ENCODE measurements at places on chromosomes 12 and 14. TPM values are rescaled to one million over a fixed set of nuclear protein-coding genes. Genes with fewer than 3 reads are reported as not detected.

DNA sequence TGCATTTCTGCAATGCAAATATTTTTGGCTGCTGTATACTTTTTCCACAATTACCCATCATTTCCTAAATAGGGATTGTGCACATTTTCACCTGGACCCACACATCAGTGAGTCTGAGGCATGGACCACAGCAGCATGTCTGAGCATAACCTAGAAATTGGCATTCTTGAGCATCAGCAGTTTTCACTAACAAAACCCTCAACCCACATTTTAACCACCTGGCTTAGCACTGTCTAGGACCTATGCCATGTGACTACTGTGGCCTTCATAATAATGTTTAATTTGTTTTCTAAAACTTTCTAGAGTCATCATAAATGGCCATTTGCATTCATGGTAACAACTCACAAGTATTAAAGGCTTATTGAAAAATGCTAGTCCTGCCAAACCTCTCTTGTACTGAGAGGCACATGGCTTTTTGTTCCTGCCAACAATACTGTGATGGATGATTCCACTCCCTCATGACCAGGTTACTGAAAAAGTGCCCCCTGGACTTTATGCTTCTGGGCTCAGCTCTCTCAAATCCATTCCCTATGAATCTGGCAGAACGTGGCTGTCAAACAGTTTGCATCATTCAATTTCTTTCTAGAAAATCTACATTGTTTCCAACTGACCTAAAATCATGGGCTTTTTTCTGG lies 240.0 kb downstream of the MDGA2 start:
- no peak for DNase-seq

- DNase-seq = no peak
Measured at GRCh38 chr12:55679691-55680090, 28.0 kb downstream of the ITGA7 start.

TBX3 gene
- total RNA-seq = 16.1 TPM

KLHDC1 gene
- 1.4 TPM for total RNA-seq

MGAT4C gene
- total RNA-seq = 1.1 TPM

DNA sequence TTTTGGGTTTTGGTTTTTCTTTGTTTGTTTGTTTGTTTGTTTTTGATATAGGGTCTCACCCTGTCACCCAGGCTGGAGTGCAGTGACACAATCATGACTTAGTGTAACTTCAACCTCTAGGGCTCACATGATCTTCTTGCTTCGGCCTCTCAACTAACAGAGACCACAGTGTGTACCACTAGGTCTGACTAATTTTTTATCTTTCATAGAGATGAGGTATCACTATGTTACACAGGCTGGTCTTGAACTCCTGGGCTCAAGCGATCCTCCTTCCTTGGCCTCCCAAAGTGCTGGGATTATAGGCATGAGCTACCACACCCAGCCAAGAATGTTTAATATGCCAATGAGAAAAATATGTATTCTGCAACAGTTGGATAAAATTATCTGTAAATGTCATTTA lies 29.6 kb upstream of the USP15 start:
- DNase-seq = no peak

DNA sequence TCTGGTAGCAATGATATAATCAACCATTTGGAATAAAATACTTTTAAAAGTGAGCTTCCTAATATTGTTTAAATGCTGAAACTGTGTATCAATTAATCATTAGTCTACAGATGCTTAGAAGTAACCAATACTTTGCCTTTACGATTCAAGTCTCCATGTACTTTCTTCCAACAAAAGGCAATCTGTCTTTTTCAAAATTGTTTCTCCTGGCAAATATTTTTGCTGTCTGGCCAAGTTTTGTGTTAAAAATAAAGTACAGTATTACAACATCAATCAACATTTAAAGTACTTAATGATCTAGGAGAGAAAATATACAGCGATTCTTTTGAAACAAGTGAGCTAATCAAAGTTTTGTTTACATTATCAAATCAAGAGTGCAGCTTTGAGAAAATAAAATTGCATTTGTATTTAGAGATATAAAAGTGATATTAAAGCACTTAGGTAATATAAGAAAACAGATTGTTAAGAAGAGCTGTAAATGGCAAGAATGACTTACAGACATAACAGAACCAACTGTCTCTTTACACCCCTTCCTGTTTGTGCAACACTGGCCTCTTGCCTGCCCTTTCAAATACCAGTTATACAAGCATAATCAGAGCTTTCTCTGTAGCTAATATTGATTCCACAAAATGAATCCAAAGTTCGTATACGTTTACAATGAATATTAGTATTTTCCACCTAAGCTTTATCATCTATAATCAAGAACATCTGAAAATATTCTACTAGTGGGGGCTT lies 38.2 kb upstream of the FBLN5 start:
- DNase-seq = no peak

DNA sequence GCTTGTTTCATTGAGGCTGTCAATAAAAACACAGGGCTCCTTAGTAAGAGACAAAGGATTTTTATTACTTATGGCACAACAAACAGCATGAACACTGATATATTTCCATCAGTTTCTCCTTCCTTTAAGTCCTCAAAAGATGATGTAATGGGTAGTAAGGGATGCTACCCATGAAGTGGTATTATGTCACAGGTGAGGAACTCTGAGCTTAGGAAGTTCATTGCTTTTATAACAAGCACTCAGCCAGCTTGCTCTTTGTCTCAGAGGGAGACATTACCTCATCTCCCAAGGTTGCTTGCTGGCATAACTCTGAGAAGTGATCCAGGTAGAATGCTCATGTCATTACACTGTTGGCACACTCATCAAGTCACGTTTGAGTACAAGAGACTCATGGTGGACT lies 287.0 kb upstream of the OR4E1 start:
- DNase-seq = no peak

SOCS2 gene
- total RNA-seq = 5.7 TPM

TWF1 gene
- total RNA-seq = 118 TPM

GRCh38 chr14:77832297-77832696 lies 32.4 kb downstream of the ADCK1 start:
- no peak for DNase-seq

TROAP gene
- 39.8 TPM for total RNA-seq

HNRNPA1 gene
- 634 TPM for total RNA-seq

GRCh38 chr12:119204131-119204530 lies 25.4 kb downstream of the HSPB8 start:
- DNase-seq = no peak

GRCh38 chr12:99915251-99916082 lies 69.3 kb downstream of the ANKS1B start:
- DNase-seq = peak; percentile 13

GRCh38 chr12:46818642-46819041 lies 7.2 kb downstream of the SLC38A4 start:
- no peak for DNase-seq

- no peak for DNase-seq
Measured at GRCh38 chr12:6294156-6295093, 16.1 kb upstream of the PLEKHG6 start.

MANSC4 gene
- not detected for total RNA-seq

LTA4H gene
- total RNA-seq = 85.7 TPM

DNA sequence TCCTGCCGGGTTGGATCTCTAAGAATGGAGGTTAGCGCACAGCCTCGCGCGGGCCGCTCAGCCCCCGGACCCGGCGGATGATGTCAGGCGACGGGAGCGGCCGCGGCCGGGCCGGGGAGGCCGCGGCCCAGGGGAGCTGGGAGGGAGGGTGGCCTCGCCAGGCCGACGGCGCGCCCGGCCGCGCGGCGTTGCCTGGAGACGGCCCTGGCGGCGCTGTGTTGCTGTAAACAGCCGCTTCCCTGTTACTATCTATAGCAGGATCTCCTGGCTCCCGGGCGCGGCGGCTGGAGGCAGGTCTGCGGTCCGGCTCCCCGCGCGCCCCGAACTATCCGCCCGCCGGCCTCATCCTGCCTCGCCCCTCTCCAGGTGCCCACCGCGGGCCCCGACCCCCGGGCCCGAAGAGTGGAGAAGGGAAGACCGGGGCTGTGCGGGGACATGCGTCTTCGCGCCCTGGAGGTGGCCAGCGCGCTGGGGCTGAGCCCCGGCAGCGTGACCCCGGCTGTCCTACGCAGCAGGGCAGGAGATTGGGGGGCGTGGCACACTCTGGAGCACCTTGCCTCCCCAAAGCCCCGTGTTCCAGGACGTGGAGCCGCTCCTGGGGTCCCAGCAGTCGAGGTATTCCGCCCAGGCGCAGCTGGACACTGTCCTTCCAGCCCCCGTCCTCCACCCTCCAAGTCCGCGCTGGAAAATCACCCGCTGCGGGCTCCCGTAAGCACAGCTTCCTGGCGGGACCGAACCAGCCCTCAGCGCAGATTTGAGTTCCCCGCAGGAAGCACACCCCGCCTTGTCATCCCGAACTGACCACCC lies 1.4 kb upstream of the FOS start:
- peak; percentile 74 for DNase-seq

OAS3 gene
- 46.8 TPM for total RNA-seq

RNF212B gene
- total RNA-seq = not detected

DNA sequence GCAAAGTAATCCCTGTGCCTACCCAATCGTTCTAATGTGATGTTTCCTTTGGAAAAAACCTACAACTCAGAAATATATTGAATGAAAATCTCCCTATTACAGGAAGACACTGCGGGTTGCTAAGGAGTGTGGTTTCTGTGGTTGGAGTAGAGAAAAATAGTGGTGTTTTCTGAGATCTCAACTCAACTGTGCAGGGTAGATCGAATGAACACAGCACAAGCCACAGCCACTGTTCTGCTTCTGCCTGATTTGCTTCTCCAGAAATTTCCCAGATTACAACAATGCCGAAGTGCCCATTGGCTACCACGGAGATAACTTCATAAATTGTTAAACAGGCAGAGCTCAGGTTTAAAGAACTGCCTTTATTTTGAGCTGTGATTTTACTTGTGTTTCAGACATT lies 480.4 kb downstream of the DIO2 start:
- peak; percentile 19 for DNase-seq

GRCh38 chr14:100288382-100289185 lies 17.7 kb downstream of the SLC25A29 start:
- DNase-seq = no peak

DNA sequence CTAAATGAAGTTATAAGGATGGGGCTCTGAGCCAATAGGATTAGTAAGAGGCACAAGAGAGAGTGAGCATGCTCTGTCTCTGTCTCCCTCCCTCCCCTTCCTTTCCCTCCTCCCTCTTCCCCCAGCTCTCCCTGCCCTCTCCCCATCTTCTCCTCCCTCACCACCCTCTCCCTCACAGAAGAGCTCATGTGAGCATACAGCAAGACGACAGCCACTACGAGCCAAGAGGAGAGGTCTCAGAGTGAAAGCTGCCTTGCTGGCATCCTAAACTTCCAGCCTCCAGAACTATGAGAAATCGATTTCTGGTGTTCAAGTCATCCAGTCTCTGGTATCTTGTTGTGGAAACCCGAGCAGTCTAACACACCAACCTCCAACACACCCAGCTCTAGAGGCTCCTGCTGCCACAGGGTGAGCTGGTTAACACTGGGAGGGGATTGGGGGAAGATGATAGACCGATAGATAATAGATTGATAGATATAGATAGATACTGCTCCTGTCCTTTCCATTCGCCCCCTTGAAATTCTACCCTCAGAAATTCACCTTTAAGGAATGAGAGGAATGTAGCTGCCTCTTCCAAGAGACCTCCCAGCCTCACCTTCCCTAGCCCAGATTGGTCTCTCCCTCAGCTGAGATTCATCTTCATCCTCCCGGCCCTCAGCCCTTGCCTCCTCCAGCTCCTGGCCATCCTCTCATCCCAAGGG lies 25.8 kb upstream of the ACTN1 start:
- DNase-seq = no peak

GRCh38 chr14:76015668-76016067 lies 30.1 kb downstream of the IFT43 start:
- DNase-seq = no peak

DNA sequence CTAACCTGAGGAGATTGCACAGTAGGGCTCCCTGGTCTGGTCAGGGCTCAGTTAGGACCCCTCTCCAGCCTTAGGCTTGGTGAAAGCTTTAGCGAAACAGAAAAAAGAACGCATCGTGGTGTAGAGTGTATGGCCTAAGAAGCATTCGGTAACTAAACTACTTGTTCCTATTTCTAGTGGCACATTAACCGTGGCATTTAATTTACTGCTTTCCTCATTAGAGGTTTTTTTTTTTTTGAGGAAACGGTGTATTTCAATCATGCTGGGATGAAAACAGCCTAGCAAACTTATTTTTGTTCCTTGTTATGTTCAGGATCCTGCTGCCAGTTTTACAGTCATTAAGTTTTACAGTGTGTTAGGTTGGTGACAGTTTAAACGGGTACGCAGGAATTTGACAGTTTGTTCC lies 518 bp upstream of the OSBPL8 start:
- no peak for DNase-seq

GRCh38 chr14:59897757-59898383 lies 22.1 kb upstream of the LRRC9 start:
- DNase-seq = peak; percentile 38

GRCh38 chr14:50007123-50007903 lies 109.1 kb downstream of the VCPKMT start:
- DNase-seq = no peak

PSEN1 gene
- total RNA-seq = 38.8 TPM

IGF1 gene
- total RNA-seq = 0.17 TPM

DNA sequence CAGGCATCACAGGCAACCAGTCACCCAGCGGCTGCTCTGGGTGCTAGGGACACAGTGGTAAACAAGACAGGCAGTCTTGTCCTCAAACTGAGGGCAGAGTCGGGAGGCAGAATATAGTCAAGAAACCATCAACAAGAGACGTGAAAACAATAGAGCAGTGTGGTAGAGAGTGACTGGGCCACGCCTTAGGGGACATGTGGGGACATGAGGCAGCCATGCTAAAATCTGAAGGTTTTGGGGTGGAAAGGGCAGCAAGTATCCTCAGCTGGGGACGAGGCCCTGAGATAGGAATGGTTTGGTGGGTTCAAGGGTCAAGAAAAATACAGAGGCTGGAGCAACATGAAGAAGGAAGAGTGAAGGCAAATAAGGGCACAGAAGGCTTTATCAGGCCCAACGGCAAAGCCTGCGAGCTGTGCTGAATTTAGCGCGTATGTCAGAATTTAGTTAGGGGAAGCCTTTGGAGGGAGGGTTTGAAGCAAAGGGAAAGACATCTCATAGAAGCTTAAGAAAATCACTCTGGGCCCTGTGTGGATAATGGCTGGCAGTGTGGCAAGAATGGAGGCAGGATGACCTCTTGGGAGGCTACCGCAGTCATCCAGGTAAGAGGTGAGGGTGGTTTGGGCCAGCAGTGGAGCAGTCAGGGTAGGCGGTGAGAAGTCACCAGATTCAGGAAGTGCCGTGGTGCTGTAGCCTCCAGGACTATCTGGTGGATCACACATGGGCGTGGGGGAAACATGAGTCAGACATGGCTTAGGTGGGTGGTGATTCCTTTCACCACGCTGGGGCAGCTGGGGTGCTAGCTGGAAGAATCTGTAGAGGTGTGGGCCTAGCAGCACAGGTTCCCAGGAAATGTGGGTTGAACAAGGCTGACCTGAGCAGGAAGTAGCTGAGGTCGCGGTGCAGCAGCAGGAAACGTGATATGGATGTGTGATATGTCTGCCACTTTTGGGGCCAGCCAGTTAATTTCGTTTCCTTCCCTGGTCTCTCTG lies 3.0 kb downstream of the EVL start:
- DNase-seq = peak; percentile 25

- peak; percentile 31 for DNase-seq
Measured at GRCh38 chr12:106919910-106920544, 35.7 kb upstream of the TMEM263 start.

PPP1R13B gene
- total RNA-seq = 2.9 TPM
